WTC11 (cell line): ENCODE measurements at places on chromosomes 5 and 9.

DNA sequence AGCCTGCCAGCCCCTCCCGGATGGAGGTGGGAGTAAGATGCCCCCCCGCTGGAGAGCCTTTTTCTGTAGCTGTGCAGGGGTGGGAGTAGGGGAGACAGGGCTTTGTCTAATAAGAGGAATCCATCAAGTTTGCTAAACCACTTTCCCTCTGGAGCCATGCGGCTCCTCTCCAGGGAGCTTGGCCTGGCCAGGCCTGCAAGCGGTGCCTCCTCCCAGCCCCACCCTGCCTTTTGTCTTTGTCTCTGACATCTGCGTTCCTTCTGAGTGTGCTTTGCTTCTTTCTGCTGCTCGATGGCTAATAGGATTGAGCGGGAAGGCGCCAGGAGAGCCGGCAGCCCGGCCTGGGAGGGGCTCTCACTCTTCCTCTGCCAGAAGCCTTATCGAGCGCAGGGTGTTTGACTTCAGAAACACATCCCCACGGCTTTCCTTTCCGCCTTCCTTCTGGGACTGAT, 26.7 kb upstream of the FCN1 start:
- no peak for DNase-seq

DNA sequence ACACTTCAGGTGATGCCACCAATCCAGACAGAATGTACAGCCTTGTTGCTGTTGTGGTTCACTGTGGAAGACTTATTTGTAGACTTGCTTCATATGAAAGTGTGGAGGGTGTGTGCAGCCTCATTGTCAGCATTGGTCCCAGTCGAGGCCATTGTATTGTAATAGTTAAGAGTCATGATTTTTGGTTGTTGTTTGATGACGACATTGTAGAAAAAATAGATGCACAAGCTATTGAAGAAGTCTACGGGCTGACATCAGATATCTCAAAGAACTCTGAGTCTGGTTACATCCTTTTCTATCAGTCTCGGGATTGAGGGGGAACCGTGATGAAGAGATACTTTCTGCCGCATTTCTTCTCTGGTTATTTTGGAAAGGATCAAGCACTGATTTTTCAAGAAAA, 56.4 kb upstream of the TLX3 start:
- DNase-seq, result no peak

DNA sequence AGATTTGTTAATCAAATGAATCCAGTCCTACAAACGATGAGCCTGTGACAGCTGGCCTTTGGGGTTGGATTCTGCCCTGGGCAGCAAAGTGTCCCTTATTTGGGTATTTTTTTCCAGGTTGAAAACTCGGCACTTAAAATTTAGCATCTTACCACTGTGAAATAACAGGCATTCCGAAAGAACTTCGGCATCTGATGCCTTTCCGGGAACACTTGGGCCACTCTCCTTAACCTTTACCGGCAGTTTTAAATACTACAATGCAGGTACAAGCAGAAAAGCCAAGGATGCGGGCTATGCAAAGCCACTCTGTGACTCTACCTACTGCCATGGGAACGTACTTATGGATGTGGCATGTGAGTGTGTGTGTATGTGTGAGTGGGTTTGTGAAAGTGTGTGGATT, 1.0 kb upstream of the RASGRF2 start:
- DNase-seq, result no peak

GRCh38 chr5:170440771-170441392, 51.7 kb upstream of the KCNMB1 start:
- no peak for DNase-seq

GRCh38 chr5:85109616-85110015, 724.9 kb upstream of the EDIL3 start:
- DNase-seq, result no peak

- no peak for DNase-seq
These were observed 1121.6 kb downstream of the MAT2B start for GRCh38 chr5:164627021-164627420.

GRCh38 chr5:19902316-19902934, 85.6 kb downstream of the CDH18 start:
- peak; percentile 18 for DNase-seq

DNA sequence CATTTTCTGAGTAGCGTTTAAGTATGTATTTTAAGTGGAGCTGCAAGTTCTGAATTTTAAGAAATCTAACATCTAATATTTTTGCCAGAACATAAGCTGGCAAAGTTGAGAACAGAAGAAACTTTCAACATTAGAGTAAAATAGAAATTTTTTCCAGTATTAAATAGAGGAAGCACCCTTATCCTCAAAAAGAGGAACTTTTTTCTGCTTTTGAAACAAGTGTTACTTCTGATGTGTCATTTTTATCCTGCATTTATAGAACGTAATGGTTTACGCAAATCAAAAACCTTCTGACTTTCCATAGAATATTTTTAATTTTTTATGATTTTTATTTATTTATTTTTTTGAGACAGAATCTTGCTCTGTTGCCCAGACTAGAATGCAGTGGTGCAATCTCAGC, 21.8 kb downstream of the ZBED3 start:
- DNase-seq, result no peak

DNA sequence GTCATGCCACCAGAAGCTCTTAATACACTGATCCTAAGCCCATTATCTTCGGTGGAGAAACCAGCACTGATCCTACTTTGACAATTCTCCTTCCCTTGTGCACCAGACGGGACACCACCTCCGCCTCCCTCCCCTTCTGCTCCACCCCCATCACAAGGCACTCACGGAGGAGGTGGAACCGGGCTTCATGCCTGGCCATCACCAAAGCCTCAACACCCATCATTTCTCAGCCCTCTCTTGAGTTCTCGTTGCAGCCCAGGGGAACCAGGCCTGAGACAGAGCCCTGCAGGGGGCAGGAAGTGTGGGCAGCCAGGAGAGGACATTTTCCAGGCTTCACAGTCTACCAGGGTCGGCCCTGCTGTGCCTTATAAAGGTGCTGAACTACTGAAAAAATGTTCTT, 160.5 kb downstream of the GOLPH3 start:
- no peak for DNase-seq

DNA sequence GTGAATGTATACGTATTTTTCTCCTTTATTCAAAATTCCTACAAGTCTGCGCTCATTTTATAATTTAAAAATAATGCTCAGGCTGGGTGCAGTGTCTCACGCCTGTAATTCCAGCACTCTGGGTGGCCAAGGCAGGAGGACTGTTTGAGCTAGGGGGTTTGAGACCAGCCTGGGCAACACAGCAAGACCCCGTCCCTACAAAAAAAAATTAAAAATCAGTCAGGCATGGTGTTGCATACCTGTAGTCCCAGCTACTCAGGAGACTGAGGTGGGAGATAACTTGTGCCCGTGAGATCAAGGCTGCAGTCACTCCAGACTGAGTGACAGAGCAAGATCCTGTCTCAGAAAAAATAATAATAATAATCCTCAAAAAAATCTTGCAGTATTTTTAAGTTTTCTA, 7.8 kb downstream of the UIMC1 start:
- no peak for DNase-seq

GRCh38 chr9:116697887-116698286, 10.8 kb downstream of the TRIM32 start:
- DNase-seq, result no peak

DNA sequence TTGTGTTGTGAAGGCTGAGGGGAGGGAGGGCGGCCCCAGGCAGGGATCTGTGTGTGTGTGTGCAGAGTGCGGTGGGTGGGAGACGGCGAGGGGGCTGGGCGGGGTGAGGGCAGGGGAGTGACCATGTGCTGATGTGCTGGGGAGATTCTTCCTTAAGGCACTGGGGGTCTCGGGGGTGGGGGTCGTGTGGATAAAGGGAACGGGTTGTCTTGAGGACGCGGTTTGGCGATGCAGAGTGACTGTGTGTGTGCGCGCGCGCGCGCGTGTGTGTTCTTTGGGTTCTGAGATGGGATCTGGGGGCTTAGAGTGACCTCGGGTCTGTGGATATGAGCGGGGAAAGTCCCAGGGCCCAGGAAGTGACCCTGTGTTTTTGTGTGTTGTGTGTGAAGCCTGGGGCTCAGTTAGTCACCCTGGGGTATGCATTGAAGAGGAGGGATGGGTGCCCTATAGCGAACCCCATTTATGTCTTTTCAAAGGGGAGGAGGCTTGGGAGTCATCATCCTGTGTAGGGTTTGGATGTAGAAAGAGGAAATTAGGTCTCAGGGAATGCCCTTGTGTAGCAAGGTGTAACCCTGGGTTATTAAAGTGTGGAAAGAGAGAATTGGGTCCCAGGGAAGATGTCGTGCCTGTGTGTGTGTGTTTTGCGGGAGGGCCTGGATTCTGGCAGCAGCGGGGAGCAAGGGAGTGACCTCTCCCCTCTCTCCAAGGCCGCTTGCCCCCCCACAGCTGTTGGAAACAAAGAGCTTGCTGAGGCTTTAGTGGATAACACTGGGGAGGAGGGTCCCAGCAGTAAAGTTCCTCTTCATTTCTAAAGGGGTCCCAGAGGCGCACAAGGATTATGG, 1.4 kb downstream of the TMEFF1 start:
- peak; percentile 40 for DNase-seq

GRCh38 chr5:109713453-109713852, 23.7 kb downstream of the MAN2A1 start:
- no peak for DNase-seq

DNA sequence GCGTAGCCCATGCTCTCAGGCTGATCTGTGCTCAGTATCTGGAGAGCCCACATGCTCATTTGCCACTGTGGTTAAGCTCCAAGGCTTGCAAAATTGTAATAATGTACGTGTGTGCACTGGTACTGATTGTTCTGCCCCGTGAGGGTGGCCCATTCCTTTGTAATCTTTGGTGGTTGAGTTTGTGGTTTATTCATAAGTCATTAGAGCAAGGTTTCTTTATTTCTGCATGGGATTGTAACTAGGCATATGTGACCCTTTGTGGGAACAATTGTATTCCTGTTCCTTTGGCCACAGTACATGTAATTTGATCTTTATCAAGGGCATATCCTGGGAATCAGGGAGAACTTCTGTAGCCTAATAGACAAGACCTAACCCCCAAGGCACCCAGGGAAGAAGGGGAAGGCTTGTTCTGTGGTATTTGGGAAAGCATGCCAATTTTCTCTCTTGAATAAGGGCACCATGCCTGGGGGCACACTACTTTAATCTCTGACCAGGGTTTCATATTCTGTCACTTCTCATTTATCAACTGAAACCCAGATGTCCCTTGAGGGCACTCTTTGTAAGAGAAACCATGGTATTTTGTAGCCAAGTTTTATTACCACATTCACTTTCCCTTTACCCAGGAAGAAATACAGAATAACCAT, 74.6 kb downstream of the NPR3 start:
- no peak for DNase-seq

DNA sequence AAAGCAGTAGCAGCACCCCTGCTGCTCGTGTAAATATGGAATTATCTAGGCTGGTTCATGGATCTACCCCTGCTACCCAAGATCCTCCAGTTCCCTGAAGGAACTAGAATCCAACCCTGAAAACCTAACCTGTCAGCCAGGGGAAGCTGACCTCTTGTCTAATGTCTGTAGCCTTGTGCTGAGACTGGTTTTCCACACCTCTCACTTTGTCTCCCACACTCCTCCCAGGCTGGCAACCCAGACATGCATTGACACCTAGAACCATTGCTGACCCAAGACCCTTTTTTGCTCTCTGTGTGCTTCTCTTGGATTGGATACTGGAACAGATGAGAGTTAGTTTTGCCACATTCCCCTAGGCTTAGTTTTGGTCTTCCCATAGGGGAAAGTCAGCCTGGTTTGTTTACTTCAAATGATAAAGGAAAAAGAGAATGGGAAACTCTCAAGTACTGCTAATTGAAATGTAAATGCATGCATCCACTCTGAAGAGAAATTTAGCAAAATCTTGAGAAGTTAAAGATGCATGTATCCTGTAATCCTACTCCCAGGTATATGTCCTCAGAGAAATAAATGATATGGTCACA, 36.6 kb upstream of the NR4A3 start:
- DNase-seq, result no peak

DNA sequence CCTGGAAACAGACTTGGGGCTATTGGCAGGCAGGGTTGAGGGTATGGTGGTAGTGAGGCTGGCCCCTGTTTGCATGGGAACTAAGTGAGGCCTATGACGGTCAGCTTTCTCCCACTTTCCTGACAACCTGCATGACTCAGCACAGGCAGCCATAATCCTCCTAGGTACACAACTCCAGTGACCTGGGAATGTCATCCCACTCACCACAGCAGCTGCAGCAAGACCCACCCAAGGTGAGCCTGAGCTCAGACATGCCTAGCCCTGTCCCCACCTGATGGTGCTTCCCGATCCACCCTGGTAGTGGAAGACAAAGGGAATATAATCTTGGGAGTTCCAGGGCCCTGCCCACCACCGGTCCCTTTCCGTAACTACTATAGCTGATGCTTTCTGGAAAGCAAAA, 178.7 kb downstream of the NDUFS4 start:
- no peak for DNase-seq

DNA sequence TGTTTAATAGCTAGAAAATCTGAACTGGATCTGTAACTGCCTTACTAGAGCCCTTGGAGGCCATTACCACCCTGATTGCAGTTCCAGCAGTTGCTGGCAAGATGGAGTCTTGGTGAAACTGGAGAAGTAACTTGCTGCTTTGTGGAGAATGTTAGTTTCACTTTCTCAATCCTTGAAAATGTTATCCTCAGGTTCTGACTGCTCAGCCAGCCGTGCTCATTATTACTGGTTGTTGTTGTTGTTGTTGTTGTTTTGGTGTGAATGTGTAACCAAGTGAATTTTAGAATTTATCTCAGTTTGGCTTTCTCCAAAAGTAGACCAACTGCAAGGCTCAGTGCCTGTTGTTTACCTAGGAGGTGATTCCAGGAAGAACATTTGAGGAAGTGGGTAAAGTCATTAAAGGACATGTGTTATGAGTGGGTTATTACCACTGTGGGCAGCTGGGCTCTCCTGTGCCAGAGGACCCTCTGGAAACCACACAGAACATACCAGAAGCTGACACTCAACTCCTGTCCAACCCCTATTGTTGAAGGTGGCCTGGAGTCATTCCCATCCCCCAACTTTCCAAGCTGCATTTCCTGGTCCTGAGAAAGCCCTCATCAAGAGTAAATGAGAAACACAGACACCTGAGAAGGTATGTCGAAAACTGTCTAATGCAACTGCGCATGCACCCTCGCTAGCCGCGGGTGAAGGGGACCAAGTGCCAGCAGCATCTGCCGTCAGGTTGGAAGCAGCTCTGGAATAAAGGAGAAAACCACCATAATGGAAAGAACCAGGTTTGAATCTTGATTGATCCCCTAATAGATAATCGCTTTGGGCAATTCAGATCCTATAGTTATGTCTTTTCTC, 111.6 kb downstream of the CMYA5 start:
- no peak for DNase-seq

GRCh38 chr5:181043285-181044092, 3.4 kb downstream of the BTNL9 start:
- no peak for DNase-seq
